Right kidney (tissue), 9 donors: ENCODE measurements at places on chromosomes 16 and 17.

DNA sequence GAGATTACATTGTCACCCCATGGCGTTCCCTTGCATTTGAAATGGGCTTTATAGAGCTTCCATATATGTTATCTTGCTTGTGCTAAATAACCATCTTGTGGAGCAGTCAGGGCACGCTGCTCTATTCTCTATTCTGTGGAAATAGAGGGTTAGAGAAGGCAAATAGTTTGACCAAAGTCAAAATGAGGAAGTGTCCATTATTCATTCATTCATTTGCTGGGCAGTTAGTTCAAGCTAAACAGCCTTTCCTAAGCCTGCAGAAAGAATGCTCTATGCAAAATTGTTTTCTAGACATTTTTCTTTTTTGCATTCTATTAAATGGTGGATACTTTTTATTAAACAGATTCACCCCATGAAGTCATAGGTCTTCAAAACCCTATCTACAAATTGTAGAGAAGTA lies 67.8 kb upstream of the ELAC2 start:
- DNase-seq, result no peak

DNA sequence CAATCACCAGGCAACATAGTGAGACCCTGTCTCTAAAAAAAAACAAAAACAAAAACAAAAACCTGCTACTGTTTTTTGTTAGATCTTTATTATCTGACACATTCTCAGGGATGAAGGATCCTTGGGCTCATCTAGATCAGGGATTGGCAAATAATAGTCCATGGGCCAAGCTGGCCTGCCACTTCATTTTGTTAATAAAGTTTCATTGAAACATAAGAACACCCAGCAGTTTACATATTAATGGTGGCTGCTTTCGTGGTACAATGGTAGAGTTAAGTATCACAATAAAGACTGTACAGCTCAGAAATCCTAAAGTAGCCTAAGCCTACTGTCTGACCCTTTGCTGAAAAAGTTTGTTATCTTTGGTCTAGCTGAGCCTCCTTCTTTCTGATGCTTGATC lies 32.9 kb upstream of the CLEC18A start:
- DNase-seq, result no peak

DNA sequence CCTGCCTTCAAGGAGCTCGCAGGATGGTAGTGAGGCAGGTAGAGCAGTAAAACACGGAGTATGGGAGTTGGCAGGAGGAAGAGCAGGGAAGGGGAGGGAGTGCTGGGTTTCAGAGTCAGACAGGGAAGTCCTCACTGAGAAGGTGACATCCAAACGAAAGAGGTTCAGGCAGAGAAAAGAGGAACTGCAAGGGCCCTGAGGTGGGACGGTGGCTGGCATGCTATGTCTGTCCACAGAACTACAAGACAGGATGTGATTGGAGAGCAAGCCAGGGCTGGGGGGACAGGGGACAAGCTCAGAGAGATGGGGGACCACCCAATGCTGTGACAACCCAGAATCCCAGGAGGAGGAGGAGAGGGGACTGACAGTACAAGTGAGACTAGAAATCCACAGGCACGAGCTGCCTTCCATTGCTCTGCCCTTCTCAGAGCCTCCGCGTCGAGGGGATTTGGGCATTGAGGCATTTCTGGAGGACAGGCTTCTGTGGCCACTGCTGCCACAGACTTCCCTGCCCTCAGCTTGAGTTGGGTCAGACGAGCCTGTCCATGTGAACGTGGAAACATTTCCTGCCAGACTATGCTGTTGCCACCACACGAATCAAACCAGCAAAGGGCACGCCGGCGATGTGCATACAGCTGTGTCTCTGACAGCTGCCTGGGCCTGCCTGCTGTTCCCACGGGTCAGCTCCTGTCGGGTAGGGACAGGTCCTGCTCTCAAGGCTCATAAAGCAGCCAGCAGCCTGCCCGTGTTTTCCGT lies 100.1 kb downstream of the RAB11FIP4 start:
- DNase-seq, result no peak

- DNase-seq, result no peak
Measured at GRCh38 chr16:22235839-22236745, 30.0 kb downstream of the EEF2K start.

GRCh38 chr16:77499373-77500285 lies 64.8 kb upstream of the ADAMTS18 start:
- peak; percentile 42 for DNase-seq

GRCh38 chr16:11168386-11169051 lies 87.5 kb downstream of the SOCS1 start:
- DNase-seq, result no peak

GRCh38 chr16:31475946-31476302 lies 4.0 kb downstream of the TGFB1I1 start:
- no peak for DNase-seq

GRCh38 chr16:12781777-12782176 lies 21.9 kb downstream of the CPPED1 start:
- DNase-seq, result no peak

GRCh38 chr17:72998343-72998742 lies 94.1 kb downstream of the SLC39A11 start:
- DNase-seq, result no peak

GRCh38 chr16:86955136-86955855 lies 361.9 kb downstream of the C16orf95 start:
- DNase-seq, result no peak

DNA sequence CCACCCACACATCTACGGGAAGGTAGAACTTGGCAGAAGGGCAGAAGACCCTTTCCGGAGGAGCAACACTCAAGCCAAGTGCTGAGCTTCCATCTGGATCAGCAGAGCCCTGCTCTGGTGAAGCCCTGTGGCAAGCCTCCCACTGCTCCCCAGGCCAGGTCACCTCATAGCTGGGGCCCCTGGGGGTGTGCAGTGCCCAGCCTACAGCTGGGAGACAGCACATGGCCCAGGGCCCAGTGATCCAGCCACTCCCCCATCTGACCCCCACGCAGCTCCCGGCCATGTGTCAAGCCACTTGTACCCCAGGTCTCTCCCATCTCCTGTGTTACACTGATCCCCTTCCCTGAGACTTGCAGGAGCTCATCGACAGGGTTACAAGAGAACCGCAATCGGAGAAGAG lies 95.7 kb downstream of the RBFOX3 start:
- DNase-seq, result no peak

- no peak for DNase-seq
Measured at GRCh38 chr17:80913928-80914821, 77.5 kb upstream of the CHMP6 start.

GRCh38 chr16:50269769-50270509 lies 3.6 kb downstream of the ADCY7 start:
- no peak for DNase-seq

GRCh38 chr17:5118219-5118618 lies 2.4 kb downstream of the USP6 start:
- no peak for DNase-seq

- DNase-seq, result no peak
Measured at GRCh38 chr16:9775998-9776397, 406.2 kb downstream of the GRIN2A start.

DNA sequence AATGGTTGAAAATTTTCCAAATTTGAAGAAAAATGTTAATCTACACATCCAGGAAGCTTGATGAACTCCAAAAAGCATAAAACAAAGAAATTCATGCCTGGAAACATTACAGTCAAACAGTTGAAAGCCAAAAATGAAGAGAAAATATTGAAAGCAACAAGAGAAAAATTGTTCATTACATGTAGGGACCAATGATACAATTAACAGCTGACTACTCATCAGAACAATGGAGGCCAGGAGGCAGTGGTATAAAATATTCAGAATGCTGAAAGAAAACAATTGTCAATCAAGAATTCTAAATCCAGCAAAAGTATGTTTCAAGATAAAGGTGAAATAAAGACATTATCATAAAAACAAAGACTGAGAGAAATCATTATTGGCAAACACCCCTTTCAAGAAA lies 21.6 kb downstream of the RCVRN start:
- no peak for DNase-seq

DNA sequence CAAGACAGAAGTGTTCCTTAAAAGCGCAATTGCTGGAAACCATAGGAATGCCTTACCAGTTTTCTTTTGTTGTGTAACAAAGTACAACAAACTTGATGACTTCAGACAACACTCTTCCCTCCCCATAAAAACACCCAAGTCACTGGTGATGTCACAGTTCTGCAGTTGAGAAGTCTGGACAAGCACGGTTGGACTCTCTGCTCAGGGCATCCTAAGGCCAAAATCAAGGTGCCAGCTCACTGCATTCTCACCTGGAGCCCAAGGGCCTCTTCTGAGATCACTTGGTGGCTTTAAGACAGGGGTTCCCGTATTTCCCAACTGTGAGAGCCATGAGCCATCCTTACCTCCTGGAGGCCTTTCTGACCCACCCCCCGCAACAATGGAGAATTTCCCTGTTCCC lies 45.6 kb upstream of the MEAK7 start:
- DNase-seq, result no peak

DNA sequence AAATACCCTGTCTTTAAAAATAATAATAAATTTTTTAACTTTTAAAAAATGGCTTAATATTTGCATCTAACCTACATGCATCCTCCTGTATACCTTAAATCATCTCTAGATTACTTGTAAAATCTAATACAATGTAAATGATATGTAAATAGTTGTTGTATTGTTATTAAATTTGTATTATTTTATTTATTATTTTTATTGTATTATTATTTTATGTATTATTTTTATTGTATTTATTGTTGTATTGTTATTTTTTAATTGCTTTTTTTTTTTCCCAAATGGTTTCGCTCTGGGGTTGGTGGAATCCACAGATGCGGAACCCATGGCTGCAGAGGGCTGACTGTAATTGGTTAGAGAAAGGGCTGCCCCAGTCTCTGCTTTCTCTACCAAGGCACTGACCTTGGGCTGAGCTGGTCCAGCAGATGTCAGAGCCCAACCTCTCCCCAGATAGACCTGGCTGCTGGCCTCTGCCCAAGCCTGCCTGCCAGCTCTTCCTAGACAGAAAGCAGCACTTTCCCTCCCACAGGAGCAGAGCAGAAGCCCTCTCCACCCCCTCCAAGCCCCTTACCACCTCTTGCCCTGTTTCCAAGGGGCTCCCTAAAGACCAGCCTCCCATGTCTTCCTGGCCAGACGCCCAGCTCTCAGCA lies 183.8 kb downstream of the GSG1L start:
- DNase-seq, result no peak

DNA sequence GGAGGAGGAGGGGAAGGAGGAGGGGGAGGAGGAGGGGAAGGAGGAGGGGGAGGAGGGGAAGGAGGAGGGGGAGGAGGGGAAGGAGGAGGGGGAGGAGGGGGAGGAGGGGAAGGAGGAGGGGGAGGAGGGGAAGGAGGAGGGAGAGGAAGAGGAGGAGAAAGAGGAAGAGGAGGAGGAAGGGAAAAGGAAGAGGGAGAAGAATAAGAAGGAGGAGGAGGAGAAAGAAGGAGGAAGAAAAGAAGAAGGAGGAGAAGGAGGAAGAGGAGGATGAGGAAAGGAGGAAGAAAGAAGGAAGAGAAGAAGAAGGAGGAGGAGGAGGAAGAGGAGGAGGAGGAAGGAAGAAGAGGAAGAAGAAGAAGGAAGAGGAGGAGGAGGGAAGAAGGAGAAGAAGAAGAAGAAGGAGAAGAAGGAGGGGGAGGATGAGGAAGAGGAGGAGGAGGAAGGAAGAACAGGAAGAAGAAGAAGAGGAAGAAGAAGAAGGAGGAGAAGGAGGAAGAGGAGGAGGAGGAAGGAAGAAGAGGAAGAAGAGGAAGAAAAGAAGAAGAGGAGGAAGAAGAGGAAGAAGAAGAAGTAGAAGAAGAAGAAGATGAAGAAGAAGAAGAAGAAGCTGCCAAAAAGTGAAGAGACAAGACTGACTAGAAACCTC lies 103.8 kb downstream of the C16orf78 start:
- no peak for DNase-seq

DNA sequence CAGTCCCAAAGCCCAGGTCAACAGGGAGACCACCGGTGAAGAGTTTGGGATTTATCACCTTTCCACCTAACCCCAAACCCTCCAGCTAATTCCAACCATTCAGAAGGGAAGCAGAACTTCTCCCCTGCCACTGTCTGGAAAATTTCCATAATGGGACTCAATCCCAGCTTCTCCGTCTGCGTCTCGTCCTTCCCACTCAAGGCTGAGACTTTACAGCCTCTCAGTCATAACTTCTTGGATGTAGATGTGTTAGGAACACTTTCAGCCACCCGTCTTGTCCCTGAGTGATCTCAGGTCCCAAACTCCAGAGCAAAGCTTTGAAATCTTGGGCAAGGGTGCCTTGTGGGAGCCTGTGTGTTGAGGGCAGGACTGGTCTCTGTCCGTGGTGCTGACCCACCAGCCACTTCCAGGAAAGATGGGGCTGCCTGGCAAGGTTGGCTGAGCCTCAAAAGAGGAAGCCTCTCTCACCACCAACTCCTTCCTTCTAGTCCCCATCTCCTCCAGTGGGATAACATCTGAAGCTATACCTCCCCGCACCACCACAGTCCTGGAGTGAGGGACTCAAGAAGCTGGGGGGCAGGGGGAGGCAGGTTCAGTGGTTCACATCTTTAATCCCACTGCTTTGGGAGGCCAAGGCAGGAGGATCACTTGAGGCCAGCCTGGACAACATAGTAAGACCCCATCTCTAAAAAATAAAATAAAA lies 9.3 kb downstream of the GAS2L2 start:
- no peak for DNase-seq

DNA sequence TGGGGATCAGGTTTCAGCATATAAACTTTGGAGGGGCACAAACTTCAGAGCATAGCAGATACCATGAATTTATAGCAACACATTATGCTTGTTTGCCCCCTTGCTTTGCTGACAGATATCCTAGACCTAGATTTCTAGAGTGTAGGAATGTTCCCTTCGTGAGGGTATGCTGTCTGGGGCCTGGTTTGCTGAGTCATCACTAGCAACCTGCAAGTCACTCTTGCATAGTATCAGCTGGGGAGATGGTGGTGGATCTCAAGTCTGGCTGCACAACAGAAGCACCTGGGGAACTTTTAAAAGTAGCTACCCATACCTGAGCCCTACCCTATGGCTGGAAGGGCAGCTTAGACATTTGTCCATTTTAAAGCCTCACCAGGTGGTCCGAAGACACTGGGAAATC lies 22.3 kb upstream of the HSBP1 start:
- DNase-seq, result no peak

GRCh38 chr17:5431949-5432556 lies 6.9 kb downstream of the C1QBP start:
- no peak for DNase-seq

DNA sequence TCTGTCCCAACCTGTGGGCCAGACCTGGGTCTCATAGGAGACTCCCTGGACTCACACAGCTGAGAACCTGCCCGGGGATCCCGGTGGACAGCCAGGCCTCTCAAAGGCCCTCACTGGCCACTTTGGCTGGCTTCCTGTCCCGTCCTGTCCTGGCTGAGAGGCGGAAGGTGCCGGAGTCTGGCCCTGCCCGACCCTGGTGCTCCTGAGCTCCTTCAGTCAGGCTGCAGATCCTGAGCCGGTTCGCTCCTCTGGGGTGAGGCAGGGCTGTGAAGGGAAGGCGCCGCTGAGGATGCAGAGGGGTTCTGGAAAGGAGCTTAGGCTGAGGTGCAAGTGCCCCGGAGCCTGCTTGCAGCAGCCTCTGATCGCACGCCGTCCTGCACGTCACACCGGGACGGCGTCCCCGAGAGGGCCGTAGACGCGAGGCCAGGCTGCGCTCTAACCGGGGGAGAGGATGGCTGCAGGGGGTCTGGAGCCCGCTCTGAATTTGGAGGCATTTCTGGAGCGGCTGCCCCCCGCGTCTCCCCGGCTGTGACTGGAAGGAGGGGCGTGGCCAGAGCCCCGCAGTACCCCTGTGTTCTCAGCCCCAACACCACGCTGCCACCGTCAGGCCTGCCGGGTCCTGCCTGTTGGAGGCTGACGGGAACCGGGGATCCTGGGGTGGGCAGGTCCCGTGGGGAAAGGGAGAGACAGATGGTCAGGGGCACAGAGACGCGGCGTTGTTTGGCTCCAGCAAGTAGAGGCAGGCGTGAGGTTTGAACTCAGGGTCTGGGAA lies 4.1 kb downstream of the HGS start:
- DNase-seq, result no peak

GRCh38 chr16:57797526-57798266 lies 4.6 kb downstream of the KIFC3 start:
- peak; percentile 79 for DNase-seq
